ENCODE measurements at places on chromosomes 16 and 17.

- DNase-seq = peak; percentile 94
Measured at GRCh38 chr16:234468-235305, at the start of gene FAM234A. FAM234A (plus strand) TSS chr16:234821; CDS start chr16:254414, 19,593 bp downstream.

GRCh38 chr17:72432143-72432621 lies 311.4 kb downstream of the SOX9 start:
- no peak for DNase-seq

- no peak for DNase-seq
Measured at GRCh38 chr16:86322806-86323205, 187.5 kb upstream of the FOXF1 start.

DNA sequence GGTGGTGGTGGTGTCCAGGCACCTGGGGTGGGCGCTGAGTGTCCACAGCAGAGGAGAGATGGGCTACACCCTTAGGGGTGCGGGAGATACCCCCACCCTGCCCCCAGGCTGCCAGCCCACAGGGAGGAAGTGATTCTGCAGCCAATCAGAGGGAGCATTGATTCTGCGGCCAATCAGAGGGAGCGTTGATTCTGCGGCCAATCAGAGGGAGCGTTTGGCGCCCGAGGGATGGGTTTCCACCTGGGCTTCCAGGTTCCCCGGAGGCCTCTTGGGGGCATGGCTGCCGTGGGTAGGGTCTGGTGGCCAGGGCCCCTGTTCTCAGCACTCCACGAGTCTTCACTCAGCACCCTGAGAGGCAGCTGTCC lies 28.2 kb upstream of the ACSF3 start:
- no peak for DNase-seq

DNA sequence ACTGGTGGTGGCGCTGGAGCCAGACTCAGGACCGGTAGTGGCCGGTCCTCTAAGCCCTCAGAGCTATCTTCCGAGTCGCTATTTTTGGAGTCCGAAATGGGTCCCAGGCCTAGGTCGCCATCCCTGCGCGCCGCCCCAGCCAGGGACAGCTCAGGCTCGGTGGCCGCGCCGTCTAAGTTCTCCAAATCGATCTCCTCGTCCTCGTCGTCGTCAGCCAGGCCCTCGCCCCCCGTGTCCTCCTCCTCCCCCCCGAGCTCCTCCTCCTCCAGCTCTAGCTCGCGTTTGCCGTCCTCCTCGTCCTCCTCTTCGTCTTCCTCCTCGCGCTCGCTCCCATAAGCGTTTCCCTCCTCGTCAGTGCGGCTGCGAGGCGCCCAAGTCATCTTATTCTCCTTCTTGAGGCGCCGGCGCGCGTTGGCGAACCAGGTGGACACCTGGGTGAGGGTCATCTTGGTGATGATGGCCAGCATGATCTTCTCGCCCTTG lies 1.6 kb downstream of the IRX3 start:
- DNase-seq = no peak
